ENCODE measurements at places on chromosomes 2 and 18.

- DNase-seq = peak; percentile 51
Measured at GRCh38 chr2:69774984-69775982, 33.3 kb downstream of the ANXA4 start.

- no peak for DNase-seq
Measured at GRCh38 chr2:14634182-14634488, 1.6 kb downstream of the LRATD1 start.

DNA sequence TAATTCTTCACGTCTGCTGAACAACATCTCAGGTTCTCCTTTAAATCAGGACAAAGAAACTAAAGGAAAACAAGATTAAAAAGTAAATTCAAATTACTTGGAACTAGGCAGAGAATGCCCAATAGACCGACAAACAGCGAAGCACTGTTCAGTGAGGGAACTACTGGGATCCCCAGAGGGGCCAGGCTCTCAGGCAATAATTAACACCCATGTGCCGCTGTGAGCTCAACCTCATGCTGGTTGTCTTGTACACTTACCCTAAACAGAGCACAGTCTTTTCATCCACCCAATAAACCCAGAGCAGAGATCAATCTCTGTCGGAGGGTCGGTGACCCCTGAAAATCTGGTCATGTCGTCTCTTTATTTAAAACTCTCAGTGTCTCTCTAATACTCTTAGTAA lies 229.9 kb upstream of the CRIM1 start:
- DNase-seq = no peak

DNA sequence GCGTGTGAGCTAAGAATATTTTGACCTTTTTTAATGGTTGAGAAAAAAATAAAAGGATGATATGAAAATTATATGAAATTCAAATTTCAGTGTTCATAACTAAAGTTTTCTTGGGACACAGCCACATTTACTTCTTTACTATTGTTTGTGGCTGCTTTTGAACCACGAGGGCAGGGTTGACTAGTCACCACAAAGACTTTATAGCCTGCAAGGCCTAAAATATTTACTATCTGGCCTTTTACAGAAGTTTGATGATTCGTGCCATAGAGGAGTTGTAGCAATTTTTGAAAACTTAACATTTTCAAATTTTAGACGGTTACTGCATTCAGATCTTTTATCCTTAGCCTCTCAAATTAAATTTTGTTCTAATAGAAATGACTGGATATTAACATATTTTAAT lies 69.9 kb downstream of the LIMS1 start:
- DNase-seq = no peak

GRCh38 chr2:202405798-202406197 lies 29.7 kb downstream of the BMPR2 start:
- DNase-seq = no peak

- DNase-seq = peak; percentile 47
Measured at GRCh38 chr2:178756843-178757242, 50.4 kb downstream of the TTN start.

DNA sequence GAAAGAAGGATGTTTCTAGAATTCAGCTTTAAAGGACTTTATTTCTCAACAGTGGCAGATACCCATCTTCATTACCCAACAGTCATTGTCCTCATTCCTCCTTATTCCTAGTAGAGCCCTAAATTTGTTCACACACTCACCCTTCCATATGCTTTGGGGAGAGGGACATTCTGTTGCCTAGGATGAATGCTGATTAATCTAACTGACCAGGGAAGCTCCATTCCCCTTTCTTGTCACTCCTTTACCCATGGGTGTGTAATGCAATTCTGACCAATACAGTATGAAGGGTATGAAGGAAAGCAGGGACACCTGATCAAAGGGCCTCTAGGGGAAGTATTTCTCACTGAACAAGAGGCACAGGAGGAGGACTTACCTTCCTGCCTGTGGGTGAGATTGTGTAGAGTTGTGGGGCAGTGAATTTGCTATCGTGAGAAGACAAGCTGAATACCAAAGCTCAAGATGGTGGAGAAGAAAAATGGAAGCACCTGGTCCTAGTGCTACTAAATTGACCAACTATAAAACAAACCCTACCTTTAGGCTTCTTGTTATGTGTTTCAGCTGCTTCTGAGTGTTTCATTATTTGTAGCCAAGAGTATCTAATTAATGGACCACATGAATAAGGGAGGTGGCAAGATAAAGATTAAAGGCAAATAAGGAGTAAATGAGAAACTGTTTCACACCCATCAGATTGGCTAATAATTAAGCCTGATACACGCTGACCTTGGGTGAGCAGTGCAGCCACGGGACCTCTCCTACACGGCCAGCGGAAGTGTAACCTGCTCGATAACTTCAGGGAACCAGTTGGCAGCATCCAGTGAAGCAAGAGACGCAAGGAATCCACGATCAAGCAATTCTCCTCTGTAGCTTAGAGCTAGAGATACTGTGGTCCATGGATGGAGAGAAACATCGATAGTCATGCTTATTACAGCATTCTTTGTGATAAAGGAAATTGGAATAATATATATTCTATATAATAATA lies 202.3 kb downstream of the MYCN start:
- DNase-seq = no peak

GRCh38 chr18:10059610-10060468 lies 146.0 kb downstream of the VAPA start:
- no peak for DNase-seq

DNA sequence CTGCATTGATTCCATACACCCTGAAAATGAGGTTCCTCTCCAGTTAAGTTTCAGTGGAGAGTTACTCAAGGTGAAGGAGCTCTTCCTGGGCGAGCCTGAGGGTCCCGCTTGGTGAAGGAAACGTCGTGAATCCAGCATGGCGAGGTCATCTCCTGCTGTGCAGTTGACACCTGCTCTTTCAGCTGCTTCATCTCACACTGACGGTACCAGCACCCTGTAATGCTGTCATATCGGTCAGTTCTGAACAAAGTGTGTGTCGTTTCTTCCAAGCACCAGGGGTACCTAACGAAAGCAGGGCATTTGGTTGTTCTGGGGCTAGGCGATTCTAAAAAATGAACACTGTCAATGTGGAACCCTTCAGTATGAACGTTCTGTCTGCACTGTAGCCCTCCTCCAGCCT lies 52.6 kb downstream of the ITGB1BP1 start:
- no peak for DNase-seq

GRCh38 chr2:67574230-67574629 lies 177.1 kb downstream of the ETAA1 start:
- peak; percentile 60 for DNase-seq

DNA sequence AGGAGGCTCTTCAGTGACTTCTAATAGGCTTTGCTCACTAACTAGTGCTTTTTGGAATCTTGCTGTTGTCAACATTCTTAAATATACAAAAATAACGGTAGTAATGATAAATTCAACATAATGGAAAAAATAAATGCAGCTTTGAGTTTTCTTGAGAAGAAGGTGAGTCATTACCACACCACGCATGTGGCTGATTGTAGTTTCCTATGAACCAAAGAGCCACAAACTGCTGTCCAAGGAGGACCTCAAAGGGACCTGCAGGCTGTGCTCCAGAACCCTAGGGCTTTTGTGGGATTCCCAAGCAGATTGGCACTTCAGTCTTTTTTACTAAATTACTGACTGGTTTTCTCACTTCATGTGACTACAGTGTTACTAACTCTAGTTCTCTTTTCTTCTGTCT lies 66.7 kb downstream of the TPGS2 start:
- peak; percentile 57 for DNase-seq

GRCh38 chr18:14970027-14970426 lies 222.1 kb downstream of the ANKRD30B start:
- DNase-seq = peak; percentile 61

- DNase-seq = peak; percentile 72
Measured at GRCh38 chr2:200042102-200042735, 86.8 kb downstream of the MAIP1 start.

DNA sequence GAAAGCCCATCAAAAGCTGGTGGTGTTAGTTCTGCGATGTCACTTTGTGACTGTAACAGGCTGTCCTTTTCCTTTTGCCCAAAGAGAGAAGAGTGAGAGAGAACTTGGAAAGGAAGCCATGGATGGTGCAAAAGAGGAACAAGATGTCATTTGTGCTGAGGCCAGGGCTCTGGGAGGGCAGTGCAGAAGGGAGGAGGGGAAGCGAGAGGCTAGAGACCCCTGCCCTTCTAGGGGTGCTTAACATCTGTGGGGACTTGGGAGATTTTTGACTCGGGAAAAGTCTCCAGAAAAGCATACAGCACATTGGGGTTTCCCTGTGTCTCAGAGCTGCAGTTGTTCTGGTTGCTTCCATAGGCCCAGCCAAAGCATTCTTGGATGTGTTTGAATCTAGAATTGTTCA lies 49.6 kb downstream of the ZBTB7C start:
- no peak for DNase-seq

DNA sequence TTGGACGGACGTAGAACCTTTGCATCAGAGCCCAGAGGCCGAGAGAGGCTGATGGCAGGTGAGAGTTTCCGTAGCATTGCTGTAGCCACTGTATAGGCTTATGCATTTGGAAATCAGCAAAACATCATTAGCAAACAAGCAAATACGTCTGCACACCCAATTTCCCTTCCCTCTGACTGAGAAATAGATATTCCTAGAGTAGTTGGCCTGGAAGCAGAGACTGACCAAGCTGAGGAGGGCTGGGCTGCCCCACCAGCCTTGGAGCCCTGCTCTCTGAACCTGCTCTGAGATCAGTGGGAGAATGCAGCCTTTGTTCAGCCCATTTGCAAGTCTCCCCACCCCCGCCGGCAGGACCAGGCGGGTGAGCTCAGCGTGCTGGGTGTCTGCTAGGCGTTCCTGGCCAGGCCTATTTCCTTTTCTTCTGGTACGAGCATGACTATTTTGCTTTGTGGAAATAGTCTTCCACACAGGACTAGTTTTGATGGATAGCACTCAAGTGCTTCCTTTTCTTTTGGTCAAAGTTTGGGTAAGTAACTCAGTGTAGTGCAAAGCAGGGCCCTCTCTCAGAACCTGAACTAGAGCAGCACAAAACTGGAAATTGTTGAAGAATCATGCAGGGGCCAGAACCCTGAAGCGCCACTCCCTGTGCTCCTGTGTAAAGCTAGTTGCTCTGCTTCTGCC lies 21.9 kb upstream of the RNF149 start:
- peak; percentile 49 for DNase-seq

DNA sequence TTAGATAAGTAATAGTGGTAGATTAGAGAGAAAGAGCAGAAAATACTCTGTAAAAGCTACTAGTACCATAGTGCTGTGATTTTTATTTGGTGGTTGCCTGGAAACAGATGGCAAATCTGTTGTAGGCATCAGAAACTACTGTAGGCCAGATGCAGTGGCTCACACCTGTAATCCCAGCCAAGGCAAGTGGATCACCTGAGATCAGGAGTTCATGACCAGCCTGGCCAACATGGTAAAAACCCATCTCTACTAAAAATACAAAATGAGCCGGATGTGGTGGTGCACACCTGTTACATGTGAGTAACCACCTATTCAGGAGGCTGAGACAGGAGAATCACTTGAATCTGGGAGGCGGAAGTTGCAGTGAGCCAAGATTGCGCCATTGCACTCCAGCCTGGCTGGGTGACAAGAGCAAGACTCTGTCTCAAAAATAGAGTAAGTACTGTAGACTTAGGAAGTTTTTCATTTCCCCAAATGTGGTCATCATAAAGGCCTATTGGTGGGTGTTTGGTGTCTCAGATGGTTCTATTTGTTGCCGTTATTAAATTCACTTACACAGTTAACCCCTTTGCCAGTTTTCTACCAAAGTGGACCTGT lies 79.6 kb downstream of the SPTBN1 start:
- DNase-seq = no peak

DNA sequence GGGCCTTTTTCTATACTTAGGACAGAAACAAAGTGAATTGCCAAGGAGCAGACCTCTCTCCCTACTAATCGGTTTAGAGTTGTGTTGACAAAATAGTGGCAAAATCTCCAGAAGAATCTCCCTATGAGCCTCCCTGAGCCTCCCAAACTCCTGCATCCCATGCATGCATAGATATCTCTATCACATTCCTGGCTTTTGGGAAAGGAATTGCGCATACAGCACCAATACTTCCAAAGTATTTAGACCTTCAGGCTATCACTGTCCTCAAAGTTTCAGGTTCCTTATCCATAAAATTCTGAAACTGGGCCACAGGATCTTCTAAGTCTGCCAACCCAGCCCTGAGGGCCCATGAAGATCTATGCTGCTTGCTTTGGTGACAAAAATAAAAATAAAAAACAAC lies 152.1 kb downstream of the SLC8A1 start:
- no peak for DNase-seq

DNA sequence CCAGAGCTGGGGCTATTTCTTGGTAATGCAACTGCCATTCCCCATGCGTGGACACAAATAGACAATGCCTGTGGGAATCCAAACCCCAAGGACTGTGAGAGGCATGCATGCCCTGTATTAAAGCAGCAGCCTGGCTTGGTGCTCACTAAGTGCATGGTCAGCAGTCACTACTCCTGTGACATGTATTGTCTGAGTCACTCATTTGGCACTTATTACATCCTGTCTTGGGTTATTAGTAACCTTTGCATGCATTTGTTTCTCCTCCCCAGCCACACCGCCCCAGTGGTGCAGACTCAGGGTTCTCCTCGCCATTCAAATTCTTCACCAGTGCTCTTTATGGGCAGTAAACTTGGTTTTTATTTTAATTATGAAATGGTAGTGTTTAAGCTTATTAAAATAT lies 30.2 kb downstream of the PRKCE start:
- peak; percentile 82 for DNase-seq

DNA sequence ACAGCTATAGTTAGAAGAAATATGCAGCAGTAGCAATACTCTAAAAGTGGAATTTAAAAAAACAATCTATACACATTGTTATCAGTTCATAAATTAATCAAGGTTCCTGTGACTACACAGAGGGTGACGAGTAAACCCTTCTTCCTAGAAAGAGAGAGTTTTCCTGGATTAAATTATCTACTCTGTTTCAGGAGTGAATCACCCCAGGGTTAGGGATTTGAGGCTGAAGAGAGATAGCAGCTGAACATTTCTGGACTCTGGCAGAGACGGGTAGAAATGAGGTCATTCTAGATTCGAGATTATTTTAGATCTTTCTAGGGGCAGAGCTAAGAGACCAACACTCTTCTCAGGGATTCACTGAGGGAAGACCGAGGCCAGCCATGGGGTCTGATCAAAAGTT lies 38.8 kb upstream of the PMAIP1 start:
- no peak for DNase-seq

DNA sequence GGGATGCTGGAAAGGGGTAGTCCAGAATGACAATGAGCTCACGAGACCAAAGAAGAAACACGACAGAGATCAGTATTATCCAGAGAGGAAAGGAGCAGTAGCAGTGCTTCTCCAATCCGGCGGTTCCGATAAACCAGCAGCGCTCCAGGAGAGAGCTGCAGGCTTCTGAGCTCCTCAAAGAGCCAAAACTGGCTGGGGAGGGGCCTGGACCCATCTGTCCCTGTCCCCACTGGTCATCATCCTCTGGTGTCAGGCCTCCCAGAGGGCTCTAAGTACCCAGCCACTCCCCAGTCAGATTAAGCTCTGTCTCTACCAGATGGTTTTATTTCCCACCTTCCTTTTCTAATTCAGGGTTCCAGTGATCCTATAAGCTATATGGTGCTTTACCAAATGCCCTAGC lies 23.2 kb downstream of the DNAJC27 start:
- no peak for DNase-seq
